Activated T-helper 1 cell treated with Interleukin-2 at 50 U/mL for 16 hours (primary cell): ENCODE measurements at places on chromosomes 6 and 20.

DNA sequence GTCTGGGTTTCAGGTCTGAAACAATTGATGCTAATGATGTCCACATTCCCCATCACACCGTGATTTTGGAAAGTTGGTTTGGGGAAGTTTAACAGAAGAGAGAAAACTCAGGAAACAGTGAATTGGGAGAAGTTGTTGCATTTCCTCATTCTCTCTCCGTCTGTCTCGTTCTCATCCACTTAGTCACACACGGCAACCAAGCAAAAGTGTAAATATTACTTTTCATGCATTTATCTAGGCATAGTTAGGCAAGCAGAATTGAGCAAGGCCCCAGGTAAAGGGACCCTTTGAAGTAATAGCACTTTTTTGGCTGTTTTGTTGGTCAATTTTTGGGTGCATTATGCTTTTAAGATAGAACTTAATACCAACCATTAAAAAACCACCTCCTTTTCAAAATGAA, 137.0 kb upstream of the SULF2 start:
- DNase-seq = no peak

GRCh38 chr6:128500749-128501600, 19.4 kb downstream of the PTPRK start:
- DNase-seq = no peak

DNA sequence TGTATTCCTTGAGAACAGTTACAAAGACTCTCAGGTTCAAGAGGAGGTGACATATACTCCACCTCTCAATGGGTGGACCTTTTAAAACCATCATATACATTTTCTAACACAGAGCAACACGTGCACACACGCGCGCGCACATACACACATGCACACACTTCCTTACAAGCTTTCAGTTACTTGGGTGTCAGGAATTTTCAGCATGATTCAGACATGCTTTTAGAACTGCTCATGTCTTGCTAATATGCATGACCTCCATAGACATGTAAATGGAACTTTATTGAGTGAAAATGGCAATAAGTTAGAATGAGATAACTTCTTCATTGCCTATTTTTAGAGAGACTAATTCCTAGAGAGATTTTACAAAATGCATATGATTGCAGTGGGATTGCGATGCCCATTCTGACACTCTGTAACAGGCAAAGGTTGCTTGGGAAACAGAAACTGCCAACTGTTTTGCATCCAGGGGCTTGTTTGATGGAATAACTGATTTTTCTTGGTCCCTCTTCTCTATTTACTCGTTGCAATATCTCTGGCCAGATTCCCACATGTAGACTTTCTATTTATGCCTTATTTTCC, 531.4 kb upstream of the RNF217 start:
- no peak for DNase-seq

- DNase-seq = peak; percentile 36
These were observed 1.4 kb downstream of the CLIC1 start for GRCh38 chr6:31734821-31735406.

DNA sequence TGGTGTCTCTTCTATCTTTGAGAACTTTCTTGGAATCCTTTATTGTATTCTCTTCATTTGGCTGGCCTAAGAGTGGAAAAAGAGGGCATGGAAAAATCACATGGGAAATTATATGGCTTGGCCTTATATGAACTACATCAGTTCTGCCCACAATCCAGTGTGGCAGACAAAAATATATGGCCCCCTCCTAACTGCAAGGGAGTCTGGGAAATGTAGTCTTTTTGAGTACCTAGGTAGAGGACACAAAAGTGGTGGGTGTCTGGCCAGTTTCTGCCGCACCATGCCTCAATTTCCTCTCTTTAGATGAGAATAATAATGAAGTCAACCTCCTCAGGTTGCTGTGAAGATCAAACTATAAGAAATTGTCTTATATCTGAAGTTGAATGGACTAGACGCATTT, 109.3 kb downstream of the SCP2D1 start:
- DNase-seq = no peak

- no peak for DNase-seq
These were observed 238.2 kb downstream of the SYNE1 start for GRCh38 chr6:152398993-152399392.

DNA sequence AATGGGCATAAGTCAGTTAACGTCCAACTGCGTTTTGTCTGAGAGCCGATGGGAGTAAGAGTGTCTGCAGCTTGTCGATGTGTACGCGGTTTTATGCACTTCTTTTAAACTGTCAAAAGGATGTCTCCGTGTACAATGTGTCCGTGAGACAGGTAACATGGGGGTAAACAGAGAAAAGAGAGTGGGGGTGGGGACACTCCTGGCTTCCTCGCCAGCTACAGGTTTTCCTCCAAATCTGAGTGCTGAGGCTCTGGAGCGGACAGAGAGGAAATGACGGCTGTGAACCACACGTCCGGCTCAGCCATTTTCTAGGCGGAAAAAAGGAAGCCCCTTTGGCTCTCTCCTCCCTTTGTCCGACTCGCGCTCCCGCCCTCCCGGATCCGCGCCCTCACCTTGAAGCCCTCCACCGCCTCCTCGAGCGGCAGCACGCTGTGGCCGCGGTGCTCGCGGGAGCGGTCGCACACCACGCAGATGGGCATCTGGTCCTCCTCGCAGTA, 916 bp downstream of the TRIM27 start:
- no peak for DNase-seq

DNA sequence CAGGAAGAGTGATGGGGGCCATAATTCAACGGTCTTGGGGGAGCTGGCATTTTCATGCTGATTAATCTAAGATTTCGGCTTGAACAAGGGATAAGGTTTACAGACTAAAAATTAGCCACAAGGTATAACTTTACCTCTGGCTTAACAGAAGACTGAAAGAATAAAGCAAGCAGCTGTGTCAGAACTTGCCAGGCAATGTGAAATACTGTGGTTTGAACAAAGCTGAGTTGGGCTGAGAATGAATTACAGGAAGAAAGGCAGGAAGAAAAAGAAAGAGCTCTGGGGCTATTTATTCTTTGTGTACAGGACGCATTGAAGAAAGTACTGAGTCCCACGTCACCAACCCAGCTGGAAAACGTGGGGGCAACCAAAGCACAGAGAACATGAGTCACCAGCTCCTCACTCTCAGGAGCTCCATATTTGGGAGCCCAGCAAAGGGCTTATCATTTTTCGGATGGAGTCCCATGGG, 121.5 kb upstream of the NEDD9 start:
- peak; percentile 11 for DNase-seq

- DNase-seq = no peak
These were observed 18.9 kb upstream of the CALHM5 start for GRCh38 chr6:116492331-116493067.

GRCh38 chr20:46283426-46284039, 24.8 kb downstream of the CDH22 start:
- no peak for DNase-seq

- no peak for DNase-seq
These were observed 535.2 kb upstream of the ID4 start for GRCh38 chr6:19301980-19302379.

DNA sequence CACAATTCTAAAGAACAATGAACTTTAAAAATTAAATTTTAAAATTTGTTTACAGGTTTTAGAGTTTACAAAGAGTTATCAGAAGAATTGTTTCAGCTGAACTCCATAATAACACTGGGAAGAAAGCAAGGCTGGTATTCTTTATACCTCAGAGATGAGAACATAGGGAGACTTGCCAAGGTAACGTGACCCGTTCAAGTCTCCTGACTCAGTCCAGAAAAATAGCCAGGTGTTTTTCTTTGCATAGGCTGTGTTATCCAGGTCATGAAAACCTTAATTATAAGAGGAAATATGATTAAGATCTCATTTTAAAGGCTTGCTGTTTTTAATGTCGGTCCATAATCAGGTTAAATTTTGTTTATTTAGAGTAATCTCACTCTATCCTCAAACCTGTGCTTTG, 8.5 kb upstream of the C6orf141 start:
- no peak for DNase-seq

- no peak for DNase-seq
These were observed 47.1 kb downstream of the NEDD9 start for GRCh38 chr6:11185204-11185842.

DNA sequence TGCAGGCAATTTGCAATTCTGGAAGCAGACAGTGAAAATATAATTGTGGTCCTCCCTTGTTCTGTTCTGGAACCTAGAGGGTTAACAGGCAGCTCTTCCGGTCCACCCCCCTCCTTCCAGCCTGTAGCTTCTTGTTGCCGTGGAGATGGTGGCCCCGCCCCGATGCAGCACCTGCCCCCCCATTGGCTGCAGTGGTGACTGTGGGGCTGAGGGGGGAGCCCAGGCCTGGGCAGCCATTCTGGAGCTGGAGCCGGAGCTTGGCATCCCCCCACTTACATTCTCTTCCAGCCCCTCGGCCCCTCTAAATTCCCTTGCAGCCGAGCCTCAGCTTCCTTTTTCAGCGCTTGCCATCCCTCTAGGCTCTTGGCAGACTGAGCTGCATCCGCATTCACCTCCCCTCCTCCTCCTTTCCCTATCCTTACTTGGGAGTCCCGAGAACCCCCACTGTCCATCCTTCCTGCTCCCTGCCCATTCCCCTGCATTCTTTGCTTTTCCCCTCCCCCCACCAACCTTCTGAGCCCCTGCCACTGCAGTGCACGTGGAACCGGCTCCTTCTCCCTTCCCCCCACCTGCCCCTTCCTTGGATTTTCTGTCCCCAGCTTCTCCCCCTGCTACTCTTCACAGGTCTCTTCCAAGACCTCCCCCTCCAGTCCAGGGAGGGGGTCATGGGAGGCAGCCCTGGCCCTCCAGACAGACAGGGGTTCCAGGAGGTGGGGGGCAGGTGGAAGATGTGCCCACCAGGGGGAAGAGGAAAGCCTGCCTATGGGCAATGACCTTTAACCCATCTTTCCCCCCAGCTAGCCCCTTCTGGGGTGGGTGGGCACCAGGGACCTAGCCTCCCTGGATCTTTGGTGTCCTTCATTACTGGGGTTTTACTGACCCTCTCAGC, 11.4 kb downstream of the SYNGAP1 start:
- peak; percentile 74 for DNase-seq

- no peak for DNase-seq
These were observed 74.2 kb upstream of the RNF217 start for GRCh38 chr6:124887872-124888580.

- no peak for DNase-seq
These were observed 266.9 kb upstream of the CITED2 start for GRCh38 chr6:139641376-139641775.

- no peak for DNase-seq
These were observed 10.7 kb upstream of the MLIP start for GRCh38 chr6:54100411-54101006.

- DNase-seq = no peak
These were observed 862 bp downstream of the UCKL1 start for GRCh38 chr20:63955281-63955826.

DNA sequence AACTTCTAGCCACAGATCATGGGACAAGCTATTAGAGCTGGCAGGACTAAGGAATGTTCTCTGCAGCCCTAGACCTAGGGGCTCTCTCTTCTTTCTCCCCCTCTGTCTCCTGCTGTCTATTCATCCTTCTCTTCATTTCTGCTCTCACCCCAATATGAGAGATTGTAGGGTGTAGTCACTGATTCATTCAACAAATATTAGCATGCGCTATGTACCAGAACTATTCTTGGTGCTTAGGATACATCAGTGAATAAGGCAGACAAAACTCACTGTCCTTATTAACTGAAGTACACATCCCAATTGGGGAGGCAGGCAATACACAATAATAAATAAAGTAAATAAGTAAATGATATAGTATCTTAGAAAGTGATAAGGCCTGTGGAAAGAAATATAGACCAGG, 14.7 kb upstream of the SIRPB2 start:
- no peak for DNase-seq

DNA sequence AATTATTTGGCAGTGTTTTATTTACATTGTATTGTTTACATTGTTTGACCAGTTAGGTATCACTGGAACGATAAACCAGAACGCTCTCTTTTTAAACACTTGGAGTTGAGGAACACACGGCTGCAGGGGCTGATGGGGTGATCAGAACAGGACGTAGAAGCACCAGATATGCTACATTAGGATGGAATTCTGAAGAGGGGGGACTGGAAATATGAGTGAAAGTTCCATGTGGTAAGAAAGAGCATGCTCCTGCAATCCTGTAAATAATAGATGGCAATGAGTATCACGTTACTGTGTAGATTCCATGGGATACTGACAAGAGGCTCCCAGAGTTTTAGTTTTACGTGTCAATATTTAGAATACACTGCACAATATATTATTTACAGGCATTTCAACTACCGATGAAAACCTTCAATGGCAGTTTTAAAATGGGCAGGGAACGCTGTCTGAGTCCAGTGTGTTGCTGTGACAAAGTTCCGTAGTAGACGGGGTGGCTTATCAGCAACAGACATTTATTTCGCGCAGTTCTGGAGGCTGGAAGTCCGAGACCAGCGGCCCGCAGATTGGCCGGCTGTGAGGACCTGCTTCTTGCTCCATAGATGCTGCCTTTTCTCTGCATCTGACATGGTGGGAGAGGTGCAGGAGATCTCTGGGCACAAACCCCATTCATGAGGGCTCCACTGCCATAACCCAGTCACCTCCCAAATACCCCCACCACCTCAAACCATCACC, 43.1 kb downstream of the SYNJ2 start:
- DNase-seq = no peak

DNA sequence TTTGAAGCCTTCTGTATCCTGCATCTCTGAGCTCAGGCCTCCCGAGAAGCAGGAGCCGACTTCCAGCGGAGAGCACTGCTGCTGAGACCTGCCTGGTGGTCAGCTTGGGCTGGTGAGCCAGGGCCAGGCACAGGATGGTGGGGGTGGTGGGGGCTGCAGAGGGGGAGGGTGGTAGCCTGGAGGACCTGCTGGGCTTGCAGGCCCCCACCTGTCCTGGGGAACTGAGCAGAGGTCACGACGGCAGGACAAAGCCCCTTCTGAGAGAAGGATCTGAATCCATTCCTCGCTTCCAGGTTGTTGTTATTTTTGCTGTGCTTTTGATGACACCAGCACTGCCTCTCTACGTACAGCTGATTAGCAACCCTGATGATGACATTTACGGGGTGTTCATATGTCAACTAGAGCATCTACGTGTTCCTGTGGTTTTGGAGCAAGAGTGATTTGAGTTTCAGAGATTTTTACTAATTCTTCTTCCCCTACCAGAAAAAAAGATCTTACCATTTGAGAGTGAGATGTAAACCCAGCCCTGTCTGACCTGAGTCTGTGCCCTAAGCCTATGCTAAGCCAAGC, 35.7 kb upstream of the CD93 start:
- DNase-seq = no peak

DNA sequence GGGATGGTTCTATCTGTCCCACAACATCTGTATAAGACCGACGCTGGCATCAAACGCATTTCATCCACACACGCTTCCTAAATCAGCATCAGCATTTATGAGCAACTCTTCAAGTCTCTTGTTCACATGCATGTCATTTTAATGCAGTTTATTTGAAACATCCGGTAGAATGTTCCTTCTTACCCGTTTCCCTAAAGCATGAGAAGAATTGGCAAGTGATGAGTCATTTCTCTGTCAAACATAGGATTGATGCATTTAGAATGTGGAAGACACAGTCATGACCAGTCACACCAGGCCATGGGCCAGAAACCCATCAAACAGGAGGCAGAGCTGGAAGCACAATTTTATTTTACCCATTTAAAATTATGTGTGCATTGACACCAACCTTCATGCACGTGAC, 122.8 kb downstream of the UST start:
- no peak for DNase-seq
